ENCODE measurements at places on chromosomes 3 and 15.

GRCh38 chr3:173663696-173664111, 266.2 kb downstream of the NLGN1 start:
- DNase-seq, result no peak

GRCh38 chr3:163048881-163049280, 1552.3 kb downstream of the OTOL1 start:
- no peak for DNase-seq

DNA sequence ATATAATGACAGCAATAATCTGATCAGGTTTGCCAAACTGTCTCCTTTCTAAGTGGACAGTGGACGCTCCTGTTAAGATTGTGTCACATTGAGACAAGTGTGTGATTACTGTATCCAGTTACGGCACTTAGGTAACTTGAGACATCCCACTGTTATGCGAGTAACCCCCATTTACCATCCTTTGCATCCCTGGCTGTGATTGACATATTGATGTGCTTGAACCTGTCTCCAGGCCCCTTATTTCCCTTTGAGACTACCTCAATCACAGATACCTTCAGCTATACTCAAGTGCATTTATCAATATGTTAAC, 785.2 kb downstream of the NR2F2 start:
- no peak for DNase-seq

DNA sequence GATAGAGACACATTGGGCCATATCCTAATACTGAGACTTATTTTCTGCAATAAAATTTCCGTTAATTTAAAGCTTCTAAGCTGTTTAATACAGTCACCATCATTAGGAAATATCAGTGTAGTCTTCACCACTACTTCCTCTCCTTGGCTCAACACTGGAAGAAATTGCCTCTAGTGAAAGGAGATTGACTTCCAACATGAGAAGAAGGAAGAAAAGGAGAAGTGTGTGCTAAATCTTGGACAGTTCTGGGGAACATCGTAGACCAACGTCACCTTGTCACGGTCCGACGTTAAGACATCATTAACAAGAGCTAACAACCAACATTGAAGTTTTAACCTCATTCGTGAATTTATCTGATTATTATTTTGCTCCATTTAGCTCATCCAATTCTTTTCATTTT, 987.0 kb upstream of the CFAP20DC start:
- no peak for DNase-seq

DNA sequence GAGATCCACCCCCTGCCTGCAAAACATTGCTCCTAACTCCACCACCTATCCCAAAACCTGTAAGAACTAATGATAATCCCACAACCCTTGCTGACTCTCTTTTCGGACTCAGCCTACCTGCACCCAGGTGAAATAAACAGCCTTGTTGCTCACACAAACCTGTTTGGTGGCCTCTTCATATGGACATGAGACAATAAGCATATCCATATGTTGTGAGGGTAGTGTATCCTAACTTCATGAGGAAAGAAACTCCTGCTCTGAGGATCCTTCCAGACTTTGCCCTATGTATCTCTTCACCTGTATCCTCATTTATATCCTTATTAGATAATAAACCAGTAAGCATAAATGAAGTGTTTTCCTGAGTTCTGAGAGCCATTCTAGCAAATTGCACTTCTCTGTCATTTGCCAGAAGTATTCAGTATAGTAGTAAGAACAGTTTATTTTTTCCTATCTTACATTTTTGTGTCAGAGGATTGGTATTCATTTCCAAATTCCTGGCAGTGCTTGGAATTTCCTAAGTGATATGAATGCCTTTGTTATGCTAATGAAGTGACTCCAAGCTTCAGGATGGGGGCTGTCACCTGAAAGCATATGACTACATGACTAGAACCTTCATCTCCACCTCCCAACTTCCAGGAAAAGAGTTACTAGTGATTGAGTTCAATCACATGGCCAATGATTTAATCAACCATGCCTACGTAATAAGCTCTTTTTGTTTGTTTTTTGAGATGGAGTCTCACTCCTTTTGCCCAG, 30.2 kb downstream of the TTBK2 start:
- peak; percentile 60 for DNase-seq

DNA sequence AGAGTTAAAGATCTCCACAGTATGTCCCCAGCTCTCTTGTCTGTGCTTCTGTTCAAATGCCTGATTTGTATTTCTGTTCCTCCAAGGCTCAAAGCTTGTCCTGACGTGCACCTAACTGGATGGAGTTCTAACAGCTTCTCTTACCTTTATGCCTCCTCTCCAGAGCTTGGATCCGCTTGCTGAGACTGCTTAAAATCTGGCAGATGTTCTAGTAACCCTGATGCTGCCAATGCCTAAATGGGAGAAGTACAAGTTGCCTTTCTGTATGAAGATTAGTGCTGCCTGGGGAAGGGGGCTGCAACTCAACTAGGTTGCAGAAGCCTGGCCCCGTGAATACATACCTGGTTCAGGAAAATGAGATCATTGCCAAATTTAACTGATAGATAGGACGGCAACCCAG, 354.5 kb upstream of the KCNMB2 start:
- DNase-seq, result no peak

DNA sequence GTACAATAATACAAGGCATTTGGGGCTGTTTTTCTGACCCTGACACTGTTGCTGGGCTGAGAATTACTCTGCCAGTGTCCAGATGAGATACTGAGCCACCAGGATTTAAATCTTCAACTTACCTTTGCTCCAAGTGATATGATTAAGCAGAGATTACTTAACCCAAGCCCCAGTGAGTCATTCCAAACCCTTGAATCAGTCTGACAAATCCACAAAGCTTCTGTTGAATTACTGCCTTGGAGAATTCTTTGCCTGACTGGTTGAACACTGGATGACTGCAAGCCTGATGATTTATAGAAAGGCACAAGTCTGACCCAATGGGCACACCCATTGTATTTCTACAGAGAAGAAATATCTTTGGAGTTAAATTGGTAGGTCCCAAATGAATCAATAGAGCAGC, 88.2 kb upstream of the TSC22D2 start:
- peak; percentile 97 for DNase-seq

DNA sequence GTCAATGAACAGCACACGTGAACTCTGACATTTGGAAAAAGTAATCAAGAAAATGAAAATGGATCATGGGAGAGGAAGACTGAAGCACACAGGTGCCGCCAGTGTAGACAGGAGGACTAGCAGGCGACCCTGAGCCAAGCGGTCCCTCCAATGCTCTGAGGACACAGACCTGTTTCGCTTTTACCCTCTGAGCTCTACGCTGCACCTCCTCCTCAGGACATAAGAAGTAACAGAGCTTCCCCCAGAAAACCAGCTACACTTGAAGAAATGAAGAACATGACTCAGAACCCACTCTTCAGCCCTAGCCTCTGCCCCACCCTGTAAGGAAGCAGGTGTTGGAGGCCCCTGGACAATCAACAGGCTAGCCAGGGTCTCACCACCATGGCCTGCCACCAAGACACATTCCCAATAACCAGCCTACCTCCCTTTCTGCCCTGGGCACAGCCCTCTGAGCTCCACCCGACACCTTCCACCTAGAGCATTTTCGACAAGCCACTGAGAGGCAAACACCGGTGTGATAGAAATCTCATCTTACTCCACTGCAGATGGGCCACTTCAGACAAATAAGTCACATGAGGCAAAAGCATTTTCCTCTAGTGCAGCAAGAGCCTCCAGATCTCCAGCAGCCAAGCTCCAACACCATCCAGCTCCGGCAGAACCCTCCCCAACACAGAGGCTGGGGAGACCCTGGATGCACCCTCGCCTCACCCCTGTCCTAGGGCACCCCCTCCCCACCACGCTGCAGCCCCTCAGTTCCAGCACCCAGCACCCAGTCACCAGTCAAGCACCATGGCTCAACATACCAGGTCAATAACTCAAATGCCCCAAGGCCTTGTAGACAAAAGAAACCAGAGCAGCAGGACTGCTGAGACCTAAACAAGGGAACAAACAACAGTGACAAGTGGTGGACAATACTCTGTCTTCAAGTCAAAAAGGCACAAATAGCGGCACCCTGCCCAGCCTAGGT, 11.4 kb downstream of the FAM174B start:
- DNase-seq, result no peak

GRCh38 chr3:108221911-108222852, at the start of gene IFT57:
IFT57 (minus strand) TSS chr3:108222424; CDS start chr3:108222322, 102 bp downstream.
- DNase-seq, result peak; percentile 57

- peak; percentile 100 for DNase-seq
Observed at GRCh38 chr15:96273317-96274086, 57.0 kb upstream of the NR2F2 start.

GRCh38 chr3:58001979-58002378, 6.2 kb upstream of the FLNB start:
- DNase-seq, result no peak

DNA sequence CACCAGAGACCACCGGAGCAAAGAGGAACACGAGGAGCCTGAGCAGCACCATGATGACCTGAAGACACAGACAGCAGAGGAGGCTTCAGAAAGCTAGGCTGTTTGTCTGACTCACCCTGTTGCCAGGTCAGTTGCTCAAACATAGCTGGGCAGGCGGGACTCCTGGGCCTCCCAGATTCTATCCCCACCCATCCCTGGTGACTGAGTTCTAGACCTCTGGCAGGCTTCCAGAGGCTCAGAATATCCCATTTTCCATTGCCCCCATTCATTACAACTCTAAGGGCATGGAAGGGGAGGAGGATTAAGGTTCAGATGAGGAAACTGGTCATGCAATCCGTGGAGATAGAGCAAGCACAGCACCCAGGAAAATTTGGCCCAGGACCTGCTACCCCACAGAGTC, at the start of gene CDHR4:
Gene CDHR4 (minus strand): TSS at position 113 of the 400 bp plus-strand sequence. CDS start 61 bp downstream, at position 52.
- peak; percentile 49 for DNase-seq

DNA sequence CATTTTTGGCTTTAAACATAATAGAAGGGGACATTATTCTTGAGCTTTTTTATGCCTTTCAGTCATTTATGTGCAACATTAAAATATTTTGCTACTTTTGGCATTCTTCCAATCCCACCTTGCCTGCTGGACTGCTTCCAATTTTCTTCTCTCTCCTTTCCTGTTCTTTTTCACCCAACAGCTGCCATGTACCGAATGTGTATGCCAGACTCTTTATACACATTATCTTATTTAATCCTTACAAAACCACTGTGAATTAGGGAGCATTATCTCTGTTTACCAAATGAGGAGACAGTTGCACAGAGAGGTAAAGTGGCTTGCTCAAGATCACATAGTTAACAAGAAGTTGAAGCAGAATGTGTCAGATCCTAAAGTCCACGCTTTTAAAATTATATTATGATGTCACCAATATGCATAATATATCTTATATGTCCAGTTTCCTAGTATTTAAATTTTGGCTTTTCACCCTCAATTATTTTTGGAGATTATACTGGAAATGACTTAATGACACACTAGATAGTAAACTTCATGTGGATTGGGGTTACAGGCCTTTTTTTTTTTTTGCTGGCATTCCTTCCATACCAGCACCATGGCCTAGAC, 231.5 kb downstream of the THRB start:
- no peak for DNase-seq

DNA sequence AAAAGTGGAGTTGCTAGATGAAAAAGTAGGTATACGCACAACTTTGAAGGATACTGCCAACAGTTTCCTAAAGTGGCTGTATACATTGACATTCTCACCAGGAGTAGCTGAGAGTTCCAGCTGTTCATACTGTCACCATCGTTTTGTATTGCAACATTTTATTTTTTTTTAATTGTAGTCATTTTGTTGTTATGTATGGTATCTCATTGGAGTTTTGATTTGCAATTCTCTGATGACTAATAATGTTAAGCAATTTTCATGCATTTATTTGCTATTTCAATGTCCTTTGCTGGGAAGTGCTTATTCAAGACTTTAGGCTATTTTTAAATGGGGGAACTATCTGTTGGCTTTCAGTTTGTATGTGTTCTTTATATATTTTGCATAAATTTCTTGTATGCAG, 185.1 kb upstream of the TGFBR2 start:
- DNase-seq, result peak; percentile 10

DNA sequence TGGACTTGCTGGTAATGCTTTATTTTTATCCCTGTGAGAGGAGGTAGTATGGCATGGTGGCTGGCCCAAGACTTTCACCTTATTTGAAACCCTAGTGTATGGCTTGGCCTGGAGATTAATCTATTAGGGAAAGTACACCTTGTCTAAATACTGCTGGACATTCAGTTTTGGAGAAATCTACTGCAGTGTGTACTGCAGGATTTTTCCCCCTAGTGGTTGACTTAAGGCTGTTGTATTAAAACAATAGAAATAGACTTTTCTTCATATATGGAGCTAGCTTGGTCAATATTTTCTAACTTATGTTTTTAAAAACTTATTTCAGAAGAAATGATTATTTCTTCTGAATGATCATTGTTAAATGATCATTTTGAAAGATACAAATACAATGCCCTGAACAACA, 13.9 kb upstream of the SLITRK3 start:
- no peak for DNase-seq

- no peak for DNase-seq
Observed at GRCh38 chr3:37670961-37671483, 190.7 kb upstream of the CTDSPL start.

- DNase-seq, result no peak
Observed at GRCh38 chr15:33551860-33552259, 241.1 kb downstream of the RYR3 start.

DNA sequence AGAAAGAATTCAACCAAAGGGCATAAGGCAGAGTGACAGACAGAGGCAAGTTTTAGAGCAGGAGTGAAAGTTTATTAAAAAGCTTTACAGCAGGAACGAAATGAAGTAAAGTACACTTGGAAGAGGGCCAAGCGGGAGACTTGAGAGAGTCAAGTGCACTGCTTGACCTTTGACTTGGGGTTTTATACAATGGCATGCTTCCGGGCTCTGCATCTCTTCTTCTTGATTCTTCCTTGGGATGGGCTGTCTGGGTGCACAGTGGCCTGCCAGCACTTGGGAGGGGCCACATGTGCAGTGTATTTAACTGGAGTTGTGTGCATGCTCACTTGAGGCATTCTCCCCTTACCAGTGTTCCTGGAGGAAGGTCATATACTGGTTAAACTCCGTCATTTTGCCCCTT, 30.4 kb upstream of the KLHL25 start:
- DNase-seq, result no peak

DNA sequence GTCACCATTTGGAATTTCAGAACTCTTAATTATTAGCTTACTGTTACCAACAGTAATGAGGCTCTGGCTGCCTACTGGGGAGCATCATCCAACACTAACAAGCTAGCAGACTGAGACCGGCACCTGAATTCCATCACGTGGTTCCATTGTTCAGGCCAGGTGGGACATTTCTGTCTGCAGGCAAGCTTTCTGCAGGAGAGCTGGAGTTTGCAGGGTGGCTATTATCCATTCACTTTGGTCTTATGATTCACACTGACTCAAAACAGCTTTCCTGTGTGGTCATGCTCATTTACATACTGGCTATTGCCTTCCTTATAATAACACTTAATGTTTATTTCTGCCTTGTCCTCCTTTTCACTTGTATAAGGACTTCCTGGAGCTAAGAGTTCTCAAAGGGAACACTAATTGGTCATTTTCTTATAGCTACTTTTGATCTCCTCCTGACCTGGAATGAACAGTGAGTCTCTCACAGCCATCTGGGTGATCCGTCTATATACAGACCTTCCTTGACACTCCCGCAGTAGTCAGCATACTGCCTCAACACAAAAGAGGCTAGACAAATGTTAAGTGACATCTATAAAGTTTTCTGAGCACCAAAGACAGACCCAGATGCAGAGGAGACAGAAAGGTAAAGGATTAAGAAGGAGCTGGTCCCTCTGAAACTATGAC, 695.4 kb downstream of the FHIT start:
- DNase-seq, result peak; percentile 44

All from epithelial cell of prostate (primary cell).